ENCODE measurements at places on chromosomes 12 and 14.
A peak's percentile ranks its signal among the peaks of the same experiment; 100 is the strongest.

GRCh38 chr12:132558861-132559623 lies 51.3 kb downstream of the LRCOL1 start:
- peak; percentile 51 for DNase-seq

GRCh38 chr14:61485661-61486060 lies 164.3 kb downstream of the PRKCH start:
- DNase-seq: no peak

DNA sequence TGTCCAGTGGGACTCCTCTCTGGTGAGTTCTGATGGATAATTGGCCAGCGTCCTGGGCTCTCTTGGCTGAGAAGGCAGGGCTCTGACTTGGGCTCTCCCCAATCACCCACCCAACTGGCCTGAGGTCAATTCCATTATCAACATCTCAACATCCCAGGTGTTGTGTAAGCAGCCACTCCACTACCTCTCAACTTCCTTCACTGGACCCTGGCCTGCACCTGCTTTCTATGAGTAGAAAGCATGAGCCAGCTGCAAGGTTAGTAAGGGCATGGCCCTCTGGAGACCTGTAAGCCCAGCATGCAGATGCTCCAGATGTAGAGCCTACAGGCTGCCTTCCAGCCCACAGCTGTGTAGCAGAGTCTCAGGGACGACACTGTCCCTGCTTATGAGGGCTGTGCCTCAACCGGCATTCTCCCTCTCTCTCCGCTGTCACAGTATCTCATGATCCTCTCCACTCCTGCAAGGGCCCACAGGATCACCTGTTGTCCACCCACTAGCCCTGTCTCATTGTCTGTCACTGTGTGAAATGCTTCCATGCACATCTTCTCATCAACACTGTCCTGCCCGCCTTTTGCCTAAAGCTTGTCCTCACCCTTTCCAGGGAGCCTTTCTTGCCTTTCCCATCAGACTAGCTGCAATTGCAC lies 5.4 kb upstream of the KRT81 start:
- no peak for DNase-seq

DNA sequence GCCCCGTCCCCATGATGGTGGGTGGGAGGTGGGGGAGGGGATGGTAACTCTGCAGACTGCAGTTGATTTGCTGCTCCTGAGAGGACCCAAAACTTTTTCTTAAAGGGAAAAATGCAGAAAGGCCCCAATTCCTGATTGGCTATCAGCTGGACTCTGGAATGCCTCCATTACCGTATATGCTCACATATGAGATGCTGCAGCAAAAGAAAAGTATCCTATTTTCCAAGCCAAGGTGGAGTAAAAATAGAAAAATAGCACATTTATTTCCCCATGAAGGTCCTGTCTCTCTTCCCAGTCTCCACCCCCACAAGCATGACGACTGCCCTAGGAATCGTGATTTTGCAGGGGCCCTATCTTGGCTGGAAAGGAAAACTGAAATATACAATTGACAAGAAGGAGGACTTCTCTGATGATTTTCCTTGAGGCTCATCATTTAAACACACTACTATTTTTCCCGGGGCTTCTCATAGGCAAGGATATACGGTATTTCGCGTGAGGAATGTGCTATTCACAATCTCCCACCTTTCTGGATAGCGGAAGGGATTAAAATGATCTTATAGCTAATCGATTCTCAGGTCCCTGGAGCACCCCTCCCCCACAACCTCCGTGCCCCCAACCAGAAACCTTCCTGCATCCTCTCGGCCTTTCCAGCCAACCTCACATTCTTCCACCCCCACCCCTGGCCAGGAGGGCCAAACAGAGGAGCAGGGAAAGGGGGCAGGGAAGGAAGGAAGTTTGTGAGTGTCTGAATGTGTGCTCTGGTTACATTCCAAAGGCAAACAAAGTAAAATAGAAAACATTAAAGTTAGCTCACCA lies 138.9 kb upstream of the CCND2 start:
- DNase-seq: no peak

GRCh38 chr14:24131549-24131966 lies 1.1 kb downstream of the FITM1 start:
- DNase-seq: no peak

DNA sequence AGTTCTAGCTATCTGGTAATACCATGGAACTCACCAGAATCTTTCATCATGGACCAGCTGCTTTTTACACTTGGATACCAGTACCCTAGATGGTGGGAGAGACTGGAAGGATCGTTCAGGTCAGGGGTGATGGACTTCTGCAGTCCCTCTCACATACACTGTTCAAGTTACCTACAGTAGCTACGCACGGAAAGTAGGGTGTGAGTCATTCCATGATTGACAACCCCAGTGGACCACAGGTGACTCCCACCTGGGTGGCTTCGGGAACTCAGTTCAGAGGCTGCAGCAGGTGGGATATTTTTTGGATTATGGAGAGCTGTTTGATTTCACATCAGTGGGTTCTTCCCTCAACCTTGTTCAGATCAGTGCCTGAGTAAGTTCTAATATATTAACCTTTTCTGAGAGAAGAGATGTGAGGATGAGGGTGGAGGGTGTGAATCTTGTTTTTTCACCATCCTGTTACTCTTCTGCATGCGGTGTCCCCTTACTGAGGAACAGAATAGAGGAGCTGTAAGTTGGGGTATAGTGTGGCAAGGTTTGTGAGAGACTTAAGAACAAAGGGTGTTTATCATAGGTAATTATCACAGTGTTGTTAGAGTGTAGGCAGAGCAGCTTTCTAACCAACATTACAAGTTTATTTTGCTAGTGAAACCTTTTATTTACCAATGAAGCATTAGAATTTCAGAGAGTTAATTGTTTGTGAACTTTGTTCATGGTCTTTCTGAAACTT lies 39.6 kb downstream of the PRKCH start:
- no peak for DNase-seq

DNA sequence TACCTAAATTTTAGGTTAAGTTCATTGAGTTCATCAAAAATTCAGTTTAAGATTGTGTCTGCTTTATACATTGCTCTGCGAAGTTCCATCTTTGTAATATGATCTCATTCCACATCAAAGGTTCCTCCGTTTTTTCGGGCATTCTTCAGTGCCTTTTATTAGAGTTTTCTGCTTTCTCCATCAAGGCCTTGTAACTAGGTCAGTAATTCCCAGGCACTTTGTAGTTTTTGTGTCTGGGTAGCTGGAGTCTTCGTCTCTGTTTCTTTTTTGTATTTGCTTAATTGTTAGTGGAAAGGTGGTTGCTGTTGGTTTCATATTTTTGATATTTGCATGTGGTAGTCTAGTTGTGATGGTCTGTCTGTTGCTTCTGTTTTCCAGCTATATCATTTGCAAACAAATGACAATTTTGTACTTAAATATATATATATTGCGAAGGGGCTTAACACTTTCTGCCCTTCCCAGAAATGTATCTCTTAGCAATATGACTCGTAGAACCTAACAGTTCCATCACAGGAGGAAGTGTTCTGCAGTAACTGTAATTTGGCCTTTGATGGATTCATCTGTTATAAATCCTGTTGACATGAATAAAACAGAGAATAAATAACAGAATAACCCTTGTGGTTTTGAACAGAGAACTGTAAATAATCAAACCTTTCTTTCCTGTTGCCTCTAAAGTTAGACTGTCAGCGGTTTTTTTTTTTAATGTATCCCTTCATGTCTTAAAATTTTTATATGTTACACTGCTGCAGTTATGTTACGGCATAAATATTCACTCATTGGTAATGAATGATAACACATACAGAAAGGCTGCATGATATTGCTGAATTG lies 88.4 kb upstream of the DYNC1H1 start:
- no peak for DNase-seq

DNA sequence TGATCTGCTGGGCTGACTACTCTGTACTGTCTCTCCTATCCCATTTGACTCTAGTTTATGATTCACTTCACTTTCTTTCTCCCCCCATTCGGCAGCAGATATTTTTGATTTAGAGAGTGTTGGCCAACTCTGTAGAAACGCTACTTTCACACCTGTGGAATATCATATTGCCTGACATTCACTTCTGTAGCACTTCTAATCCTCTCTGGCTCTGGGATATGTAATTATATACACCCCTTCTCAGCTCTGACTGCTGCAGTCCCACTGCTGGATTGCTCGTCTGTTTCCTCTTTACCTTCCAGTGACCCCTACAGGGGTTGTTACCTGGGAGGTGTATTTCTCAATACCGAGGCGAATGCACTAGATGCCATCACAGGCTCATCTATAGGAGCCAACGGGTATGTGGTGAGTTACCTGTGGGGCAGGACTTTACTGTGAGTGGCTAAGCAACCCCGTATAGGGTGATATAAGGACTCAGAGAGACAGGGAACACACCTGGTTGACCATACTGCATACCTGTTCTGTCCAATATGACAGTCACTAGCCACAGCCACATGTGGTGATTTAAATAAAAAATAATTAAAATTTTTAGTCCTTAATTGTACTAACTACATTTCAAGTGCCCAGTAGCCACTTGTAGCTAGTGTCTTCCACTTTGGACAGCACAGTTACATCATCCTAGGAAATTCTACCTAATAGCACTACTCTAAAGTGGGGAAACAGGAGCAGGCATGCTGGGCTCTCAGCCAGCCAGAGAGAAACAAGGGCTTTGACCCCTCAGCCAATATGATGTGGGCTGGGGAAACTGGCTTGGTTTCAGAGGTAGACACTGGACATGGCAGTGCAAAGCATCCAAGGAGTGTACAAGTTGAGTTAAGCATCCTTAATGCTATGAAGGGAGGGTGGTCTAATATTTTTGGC lies 95.0 kb downstream of the C12orf75 start:
- DNase-seq: no peak

GRCh38 chr12:65656891-65657351 lies 167.4 kb upstream of the HMGA2 start:
- DNase-seq: peak; percentile 64

DNA sequence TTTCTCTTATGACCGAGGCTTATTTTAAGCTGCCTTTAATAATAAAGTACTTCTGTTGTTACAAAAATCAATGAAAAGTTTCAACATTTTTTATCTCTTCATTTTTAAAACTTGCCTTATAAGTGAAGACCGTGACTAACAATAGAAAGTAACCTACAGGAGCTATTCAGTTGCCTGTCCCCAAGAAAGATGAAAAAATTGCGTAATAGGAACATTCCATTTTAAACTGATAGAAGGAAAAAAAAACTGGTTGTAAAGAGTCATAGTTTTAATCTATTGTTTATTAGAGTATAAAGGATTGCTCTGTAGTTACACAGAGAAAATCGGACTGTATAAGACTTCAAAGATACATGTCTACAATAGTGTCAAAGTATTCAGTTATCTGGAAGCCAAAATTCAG lies 83.3 kb downstream of the DAAM1 start:
- DNase-seq: no peak

GRCh38 chr14:102326583-102326982 lies 7.0 kb downstream of the ZNF839 start:
- no peak for DNase-seq

DNA sequence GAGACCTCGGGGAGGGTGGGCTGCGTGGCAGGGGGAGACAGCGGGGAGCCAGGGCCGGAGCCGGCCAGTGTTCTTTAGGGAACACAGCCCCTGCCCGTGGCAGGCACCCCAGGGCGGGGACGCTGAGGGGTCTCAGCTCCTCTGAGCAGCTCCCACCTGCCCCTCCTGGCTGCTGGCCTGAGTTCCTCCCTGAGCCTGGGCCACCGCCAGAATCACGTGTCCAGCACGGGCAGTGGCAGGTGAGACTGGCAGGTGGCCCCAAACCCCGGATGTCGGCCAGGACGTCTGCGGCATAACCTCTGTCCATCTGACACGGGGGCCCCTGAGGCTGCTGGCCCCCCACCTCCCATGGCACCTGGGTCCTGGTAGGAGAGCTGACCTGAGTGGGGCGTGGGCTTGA lies 25.1 kb downstream of the NOC4L start:
- no peak for DNase-seq

- DNase-seq: no peak
These were observed 10.8 kb downstream of the HIP1R start for GRCh38 chr12:122845865-122846621.

GRCh38 chr12:118456741-118457140 lies 80.4 kb downstream of the SUDS3 start:
- DNase-seq: no peak

DNA sequence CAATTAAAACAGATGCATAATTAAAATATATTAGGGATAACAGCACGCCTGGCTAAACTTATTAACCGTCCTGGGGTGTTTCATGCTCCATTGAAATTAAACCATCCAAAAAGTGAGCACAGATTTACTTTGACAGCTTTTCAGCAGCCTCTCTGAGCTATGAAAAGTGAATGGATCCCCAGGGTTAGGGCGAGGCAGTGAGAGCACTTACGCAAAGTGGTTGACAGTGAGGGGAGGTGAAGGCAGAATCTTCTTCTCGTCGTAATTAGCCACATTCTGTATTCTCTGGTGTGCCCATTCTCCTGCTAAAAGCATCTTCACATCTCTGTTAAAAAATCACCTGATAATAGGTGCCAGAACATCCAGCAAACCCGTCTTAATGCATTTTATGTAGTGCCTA lies 1.9 kb downstream of the TMTC2 start:
- no peak for DNase-seq

DNA sequence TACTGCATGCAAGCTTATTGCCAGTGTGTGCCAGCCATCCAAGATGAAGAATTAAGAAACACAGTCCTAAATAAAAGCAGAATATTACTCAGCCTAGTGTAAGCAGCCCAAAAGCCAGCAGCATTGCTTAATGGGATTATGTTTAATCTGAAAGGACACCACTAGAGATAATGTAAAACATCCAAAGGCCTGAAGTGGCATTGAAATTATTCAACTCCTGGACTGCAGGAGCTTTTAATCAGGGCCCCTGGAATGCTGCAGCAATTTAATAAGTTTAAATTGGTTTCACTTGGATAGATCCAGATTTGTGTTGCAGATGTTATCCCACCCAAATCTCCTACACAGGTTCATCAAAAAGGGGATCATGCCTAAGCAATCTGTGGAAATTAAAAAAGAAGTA lies 193.0 kb downstream of the C12orf50 start:
- no peak for DNase-seq

GRCh38 chr12:12016284-12017100 lies 54.2 kb upstream of the BCL2L14 start:
- peak; percentile 71 for DNase-seq

- DNase-seq: peak; percentile 85
These were observed 363.5 kb downstream of the TMEM121 start for GRCh38 chr14:105889666-105890473.

- no peak for DNase-seq
These were observed 31.1 kb downstream of the SSH1 start for GRCh38 chr12:108826101-108826806.

DNA sequence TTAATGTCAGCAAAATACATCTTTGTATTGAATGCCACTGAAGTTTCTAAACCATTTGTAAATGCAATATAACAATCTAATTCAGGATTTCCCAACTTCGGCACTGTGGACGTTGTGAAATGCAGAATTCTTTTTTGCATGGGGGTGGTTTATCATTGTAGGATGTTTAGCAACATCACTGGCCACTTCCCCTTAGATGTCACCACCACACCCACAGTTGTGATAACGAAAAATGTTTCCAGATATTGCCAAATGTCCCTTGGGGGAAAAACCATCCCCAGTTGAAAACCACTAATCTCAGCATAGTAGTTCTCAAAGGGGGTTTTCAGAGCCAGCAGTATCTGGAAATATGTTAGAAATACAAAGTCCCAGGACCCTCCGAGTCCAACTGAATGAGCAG lies 203.3 kb downstream of the NAV3 start:
- no peak for DNase-seq
